ENCODE measurements at places on chromosomes 2 and 18. TPM values are rescaled to one million over a fixed set of nuclear protein-coding genes. Genes with fewer than 3 reads are reported as not detected.

- no peaks in the 10 kb centered on the region for H3K27me3 ChIP-seq
- no peaks in the 10 kb centered on the region for H3K36me3 ChIP-seq
- no peaks in the 10 kb centered on the region for H3K4me1 ChIP-seq
- DNase-seq = no peak
- no peak overlapping the region for H3K27ac ChIP-seq
Measured at GRCh38 chr2:48915227-48915626, 159.7 kb upstream of the LHCGR start.

DNA sequence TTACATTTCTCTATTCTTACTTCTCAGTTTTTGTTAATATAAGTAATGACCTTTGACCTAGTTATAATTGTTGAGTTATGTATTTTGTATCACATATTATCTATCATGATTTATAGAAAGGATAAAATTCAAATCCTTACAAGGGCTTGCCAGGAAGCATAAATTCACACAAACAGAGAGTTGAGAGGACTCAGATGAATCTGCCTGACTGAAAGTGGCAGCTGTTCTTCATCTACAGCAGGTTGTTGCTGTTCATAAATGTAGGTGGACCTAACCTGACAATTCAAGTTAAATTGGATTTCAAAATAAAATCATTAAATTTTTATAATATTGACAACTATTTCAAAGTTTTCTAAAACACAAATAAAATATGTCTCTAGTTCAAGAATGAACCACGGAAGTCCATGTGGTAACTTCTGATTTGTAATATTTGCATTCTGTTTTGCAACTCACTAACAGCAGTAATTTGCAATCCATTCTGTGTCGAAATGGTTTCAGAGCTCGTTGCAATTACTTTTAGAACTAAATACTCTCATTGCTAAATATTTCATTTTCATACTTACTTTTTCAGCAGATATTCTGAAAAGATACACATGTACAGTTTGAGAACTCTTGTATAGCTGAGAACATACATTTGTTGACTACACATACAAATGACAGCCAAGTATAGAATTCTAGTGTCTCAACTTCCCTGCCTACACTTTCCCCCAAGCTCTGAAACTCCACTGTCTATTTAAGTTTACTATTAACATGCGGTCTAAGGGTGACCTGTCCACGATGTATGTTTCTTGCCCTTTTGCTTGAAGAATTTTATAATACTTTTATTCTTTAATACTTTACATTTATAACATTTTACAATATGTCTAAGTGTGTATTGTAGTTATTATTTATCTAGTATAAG, 25.7 kb downstream of the SCN7A start:
- no peak for DNase-seq
- no peaks in the 10 kb centered on the region for H3K4me1 ChIP-seq
- H3K27ac ChIP-seq = no peak overlapping the region

GRCh38 chr2:43226955-43227829, 786 bp upstream of the ZFP36L2 start:
- H3K27me3 ChIP-seq = peaks cover 5% of the 10 kb centered on the region
- no peaks in the 10 kb centered on the region for H3K4me1 ChIP-seq
- DNase-seq = peak; percentile 72
- H3K4me3 ChIP-seq = peak overlapping the region; percentile 80

DNA sequence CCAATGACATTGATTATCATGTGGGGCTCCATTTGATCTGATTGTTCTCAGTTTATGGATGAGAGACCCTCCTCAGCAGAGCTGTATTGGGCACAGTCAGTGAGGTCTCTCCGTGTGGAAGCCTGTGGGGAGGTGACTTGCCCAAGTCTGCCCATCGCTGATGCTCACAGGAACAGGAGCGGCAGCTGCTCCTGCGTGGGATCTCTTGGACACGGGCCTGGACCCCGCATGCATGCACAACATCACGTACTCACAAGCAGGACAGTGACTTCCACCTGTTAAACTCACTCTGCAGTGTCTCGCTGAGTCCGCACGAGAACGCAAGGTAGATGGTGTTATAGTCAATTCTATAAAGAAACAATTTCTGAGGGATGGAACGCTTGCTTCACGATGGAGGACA, 55.0 kb downstream of the KCNF1 start:
- no peaks in the 10 kb centered on the region for H3K27me3 ChIP-seq
- H3K4me3 ChIP-seq = no peak overlapping the region
- H3K36me3 ChIP-seq = no peaks in the 10 kb centered on the region
- H3K4me1 ChIP-seq = peaks cover 12% of the 10 kb centered on the region
- no peak for DNase-seq
- no peak overlapping the region for H3K27ac ChIP-seq

TNFAIP6 gene
- total RNA-seq = not detected

SLC23A3 gene
- total RNA-seq = 1.1 TPM

Measured in glutamatergic neuron (in vitro differentiated cells).